ENCODE measurements at places on chromosomes 2 and 18.

DNA sequence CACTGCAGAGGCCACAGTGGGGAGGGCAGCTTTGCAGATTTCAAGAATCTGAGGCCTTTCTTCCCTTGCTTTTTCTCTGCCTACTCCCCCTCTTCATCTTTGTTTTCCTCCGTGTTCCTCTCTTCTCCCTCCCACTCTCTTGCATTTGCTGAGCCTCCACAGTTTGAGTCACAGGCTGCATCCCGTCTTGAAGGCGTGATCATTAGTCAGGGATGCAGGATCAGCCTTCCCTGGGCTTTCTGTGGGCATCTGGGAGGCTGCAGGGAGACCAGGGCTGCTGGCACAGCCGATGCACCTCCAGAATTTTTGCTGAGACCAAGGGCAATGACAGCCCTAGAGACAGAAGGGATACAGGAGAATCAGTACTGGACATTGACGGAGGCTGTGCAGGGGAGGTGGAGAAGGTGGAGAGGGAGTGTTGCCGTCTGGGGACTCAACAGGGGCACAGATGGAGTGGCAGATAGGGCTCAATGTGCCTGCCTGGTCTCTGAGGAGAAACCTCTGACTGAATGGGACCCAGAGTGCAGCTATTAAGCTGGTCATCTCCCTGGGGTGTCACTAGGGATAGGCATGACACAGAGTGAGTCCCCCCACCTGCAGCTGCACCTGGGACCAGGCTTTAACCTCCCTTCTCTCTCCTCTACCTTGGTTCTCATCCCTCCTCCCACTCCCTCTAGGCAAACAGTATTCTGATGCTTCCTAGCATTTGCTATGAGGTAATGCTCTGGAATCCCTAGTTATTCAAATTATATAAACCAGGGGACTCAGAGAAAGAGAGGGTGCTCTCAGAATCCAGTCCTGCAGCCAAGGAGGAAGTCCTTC, 29.0 kb upstream of the DNAJC27 start:
- DNase-seq, result no peak

DNA sequence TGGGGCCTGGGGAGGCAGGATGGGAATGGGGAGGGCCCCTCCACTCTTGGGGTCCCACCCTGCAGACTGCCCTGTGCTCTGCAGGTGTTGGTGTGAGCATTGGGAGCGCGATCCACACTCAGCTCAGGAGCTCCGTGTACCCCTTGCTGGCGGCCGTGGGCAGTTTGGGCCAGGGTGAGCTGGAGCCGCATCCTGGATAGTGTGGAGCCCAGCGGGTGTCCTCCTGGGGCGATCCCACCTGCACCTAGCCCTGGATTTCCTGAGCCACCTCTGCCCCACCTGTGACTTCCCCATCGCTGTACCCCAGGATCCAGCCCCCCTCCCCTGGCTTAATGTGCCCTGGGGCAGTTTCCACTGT, 2.6 kb downstream of the PROM2 start:
- no peak for DNase-seq

GRCh38 chr2:122999258-122999657, 1025.8 kb upstream of the CNTNAP5 start:
- no peak for DNase-seq

GRCh38 chr2:118309946-118310680, 221.8 kb downstream of the INSIG2 start:
- DNase-seq, result no peak

Data from NCI-H2081 (cell line).